Right forelimb (tissue), 1 donor: ENCODE measurements at places on chromosomes 5 and 9.
A peak's percentile ranks its signal among the peaks of the same experiment; 100 is the strongest.

- DNase-seq = no peak
Observed at GRCh38 chr9:122940454-122940748, 419 bp upstream of the RABGAP1 start.

DNA sequence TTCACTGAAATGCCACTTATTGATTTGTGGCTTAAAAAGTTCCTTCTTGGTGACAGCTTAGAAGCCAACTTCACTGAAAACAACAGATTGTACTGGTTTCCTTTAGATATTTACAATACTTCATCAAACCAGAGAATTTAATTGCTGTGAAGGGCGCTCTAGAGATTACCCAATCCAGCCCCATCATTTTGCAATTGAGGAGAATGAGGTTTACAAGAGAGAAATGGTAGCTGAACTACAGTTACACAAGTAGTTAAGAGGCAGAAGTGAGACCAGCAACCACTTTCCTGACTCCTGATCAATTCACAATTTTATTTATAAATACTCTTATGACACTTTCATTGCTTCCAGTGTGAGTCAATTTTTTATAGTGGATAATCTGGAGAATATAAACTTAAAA is 103.5 kb upstream of the APC start:
- no peak for DNase-seq

GRCh38 chr5:95822542-95823181 is at the start of gene GLRX:
Gene GLRX, minus strand, starts transcription at chr5:95822726. Its CDS starts 64 bp downstream, at chr5:95822662.
- peak; percentile 69 for DNase-seq

- DNase-seq = peak; percentile 87
Observed at GRCh38 chr5:96807075-96807654, 580 bp downstream of the ERAP1 start.

DNA sequence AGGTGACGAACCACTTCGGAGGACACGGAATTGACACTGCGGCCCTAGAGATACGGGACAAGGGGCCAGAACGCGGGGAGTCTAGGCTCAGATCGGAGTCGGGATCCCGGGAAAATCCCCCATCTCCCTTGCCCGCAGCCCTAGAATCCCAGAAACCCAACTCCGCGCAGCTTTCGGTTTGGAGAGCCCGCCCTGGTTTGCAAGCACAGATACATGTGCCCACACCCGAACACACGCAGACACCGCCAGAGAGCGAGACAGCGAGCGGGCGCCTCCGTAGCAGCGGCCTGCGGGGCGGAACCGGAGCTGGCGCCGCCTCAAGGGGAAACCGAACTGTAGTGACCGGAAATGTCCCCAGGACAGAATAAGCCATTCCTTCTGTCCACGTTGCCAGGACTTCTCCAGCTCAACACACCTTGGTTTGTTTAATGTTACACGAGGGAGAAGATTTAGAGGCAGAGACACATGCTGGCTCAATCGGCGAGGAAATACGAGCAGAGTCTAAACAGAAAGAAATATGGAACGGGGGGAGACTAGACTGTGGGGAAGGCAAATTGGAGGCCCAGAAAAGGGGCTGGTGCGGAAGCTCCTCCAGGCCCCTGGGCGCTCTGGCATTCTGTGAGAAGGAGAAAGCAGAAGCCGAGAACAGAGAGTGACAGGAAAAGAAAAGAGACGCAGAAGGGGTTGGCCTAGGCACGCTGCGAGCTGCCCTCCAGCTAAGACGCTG is 2.9 kb upstream of the PAX5 start:
- peak; percentile 61 for DNase-seq

- no peak for DNase-seq
Observed at GRCh38 chr5:80212171-80212667, 43.6 kb downstream of the SERINC5 start.

- no peak for DNase-seq
Observed at GRCh38 chr5:158722940-158723339, 376.8 kb downstream of the EBF1 start.

DNA sequence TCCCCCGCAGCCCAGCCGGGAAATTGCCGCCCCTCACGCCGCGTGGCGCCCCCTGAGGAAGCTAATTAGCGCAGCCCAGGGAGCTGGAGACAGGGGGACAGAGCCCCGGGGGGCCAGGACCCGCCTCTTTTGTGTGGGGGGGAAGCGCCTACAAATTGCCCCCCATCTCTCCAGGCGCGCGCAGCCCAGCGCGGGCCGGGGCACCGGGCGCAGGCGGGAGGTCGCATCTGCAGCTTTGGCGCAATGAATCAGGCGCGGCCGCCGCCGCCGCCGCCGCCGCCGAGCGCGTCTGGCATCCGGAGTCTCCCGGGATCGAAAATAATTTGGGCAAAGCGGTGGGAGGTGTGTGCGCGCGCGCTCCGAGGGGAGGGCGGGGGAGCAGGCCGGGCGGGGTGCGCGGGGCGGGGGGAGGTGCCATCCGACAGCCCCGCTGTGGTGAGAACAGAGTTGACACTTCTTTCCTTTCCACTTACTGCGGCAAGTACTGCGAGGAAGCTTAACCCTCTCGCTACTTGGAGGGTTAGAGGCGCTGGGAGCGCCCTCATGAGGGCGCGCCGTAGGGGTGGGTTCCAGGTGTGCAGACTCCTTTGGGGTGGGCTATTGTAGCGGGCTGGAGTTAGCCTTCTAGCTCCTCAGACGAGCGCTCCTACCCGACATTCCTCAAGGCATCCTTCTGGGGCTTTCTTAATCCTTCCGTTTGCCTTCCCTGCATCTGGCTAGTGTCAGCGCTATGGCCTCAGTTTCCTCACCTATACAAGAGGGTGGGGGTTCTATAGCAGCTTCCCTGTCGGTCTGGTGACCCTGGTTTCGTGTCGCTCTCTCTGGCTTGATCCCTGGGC is 63.1 kb downstream of the CXXC5 start:
- peak; percentile 84 for DNase-seq

- no peak for DNase-seq
Observed at GRCh38 chr5:59317023-59317773, 576.3 kb downstream of the PDE4D start.

- no peak for DNase-seq
Observed at GRCh38 chr9:95058795-95059386, 258.6 kb downstream of the FANCC start.

GRCh38 chr5:39240750-39241149 is 21.4 kb upstream of the FYB1 start:
- no peak for DNase-seq

DNA sequence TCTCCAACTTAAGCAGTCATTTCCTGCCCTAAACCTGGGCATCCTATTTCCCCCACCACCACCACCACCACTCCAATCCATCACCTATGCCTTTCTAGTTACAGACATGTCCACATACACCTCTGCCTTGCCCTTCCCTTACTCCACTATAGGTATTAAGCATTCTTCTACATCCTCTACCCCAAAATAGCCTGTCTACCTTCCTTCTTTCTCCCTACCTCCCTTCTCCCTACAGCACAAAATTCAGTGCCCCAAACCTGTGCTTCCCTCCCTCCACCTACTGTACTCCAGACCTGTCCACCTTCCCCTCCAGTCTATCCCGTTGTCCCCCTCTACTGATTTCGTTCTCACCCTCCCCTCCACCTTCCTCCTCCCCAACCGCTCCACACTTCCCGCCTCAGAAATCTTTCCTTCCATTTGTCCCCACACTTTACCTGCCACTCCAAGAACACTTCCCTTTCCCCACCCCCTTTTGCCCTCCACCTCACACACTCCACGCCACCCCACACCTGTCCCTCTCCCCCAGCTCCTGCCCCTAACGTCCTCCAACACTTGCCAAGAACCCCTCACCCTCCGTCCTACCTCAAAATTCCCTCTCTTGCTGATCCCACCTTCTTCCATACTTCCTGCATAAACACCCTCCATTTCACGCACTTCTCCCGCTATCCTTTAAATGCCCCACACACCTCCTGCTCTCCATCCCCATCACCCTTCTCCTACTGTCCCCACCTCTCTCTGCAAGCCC is 1.6 kb downstream of the STRBP start:
- no peak for DNase-seq

DNA sequence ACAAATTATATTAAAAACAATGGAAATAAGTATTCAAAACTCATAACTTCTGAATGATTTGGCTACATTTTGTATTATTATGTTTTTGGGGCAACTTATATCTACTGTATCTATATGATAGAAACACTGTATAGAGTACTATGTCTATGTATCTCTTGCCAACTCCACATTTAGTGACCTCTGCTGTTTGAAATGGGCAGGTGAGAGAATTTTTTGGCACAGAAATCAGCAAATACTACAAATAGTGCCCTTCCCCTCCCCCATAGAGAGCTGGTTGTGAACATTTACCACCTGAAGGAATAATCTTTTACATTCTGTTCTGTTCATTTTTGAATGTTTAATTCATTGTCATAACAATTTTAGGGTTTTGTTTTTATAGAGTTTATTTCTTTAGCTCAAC is 545.3 kb downstream of the PDE4D start:
- no peak for DNase-seq

DNA sequence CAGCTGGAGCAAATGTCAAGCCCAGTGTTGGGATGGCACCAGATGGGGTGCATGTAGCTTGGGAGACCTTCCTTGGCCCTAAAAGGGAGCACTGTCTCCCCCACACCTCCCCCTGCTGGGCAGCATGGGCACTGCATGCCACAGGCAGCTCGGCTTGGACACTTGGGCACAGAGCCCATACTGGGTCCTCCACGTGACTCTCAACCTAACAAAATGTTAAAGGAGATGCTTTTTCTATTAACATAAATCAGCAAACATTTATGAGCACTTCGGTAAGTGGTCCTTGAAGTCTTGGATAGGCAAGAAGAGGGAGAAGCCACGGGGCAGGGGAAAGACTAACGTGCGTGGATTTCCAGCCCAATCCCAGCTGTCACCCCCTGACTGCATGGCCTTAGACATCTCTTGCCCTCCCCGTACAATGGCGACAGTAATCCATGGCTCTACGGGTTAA is 23.9 kb upstream of the MAPK9 start:
- peak; percentile 67 for DNase-seq

- DNase-seq = no peak
Observed at GRCh38 chr5:66224274-66224673, 80.2 kb downstream of the SREK1 start.

GRCh38 chr5:13357929-13358328 is 586.6 kb downstream of the DNAH5 start:
- no peak for DNase-seq

DNA sequence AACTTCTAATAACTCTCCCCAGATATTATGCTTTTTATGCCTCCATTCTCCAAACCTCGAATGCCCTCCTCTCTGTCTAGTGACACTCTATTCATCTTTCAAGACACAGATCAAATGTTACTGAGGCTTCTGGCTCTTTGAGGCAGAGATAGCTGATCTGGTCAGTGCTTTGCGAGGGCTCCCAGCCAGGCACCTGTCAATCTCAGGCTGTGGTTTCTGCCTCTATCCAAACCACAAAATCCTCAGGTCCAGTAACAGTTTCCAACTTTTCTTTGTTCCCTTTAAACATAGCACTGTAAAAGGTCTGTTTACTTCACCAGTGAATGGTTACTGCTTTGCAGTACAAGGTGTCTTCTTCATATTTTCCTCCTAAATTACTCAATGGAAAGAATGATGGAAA is 11.5 kb upstream of the STK32A start:
- DNase-seq = no peak

DNA sequence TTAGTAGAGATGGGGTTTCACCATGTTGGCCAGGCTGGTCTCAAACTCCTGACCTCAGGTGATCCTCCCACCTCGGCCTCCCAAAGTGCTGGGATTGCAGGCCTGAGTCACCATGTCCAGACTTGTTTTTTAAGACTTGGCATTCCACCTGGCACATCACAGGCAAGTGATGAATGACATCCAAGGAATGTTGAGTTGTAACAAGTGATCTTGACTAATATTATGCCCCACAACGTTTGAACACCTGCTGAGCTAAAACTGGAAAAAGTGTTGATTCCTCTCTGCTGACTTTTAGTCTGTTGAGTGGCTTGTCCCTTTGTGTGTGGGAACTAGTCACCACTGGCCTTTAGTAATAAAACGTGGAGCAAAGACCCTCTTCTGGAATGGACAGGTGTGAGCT is 54.6 kb downstream of the SUB1 start:
- DNase-seq = no peak

GRCh38 chr9:128138001-128138400 is 10.5 kb upstream of the PTGES2 start:
- no peak for DNase-seq

DNA sequence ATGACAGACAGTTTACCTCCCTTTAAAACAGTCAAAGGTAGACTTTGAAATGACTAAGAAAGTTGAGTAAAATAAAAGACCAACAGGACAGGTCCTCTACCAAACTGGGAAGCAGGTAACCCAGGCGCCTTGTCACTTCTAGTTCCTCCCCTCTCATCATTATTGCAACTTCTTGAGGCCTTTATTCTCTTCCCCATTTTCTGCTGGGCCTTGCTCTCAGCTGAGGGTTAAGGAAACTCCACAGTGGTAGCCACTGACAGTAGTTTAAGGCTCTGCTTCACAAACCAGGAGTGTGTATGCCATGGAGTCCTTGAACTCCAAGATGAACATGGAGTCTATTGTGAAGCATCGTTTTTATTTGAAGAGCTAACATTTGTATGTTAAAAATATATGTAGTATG is 36.9 kb upstream of the TCERG1 start:
- DNase-seq = no peak

DNA sequence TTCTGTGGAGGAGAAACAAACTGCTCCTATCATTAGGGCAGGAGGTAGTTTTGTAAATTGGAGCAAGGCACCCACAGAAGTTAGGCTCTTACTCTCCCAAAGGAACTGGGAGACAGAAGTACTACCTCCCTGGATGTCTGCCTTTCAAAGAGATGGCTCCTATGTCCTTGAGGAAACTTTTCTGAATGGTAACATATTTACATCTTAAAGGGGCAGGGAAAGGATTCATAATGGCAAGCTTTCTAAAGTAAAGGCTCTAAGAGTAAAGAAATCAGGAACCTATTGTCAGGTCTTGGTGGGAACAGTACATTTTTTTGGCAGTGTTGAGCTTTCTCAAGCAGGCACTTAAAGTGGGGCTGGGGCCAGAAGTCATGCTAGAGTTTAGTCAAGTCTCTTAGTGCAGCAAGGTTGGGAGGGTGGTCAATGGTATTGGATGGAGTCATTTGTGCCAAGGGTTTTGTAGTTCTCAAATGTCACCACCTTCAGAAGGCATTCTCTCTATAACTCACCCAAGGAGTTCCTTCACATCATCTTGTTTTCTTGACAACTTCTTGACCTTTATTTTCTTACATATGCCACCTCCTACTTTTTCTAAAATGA is 26.3 kb upstream of the NDFIP1 start:
- no peak for DNase-seq

GRCh38 chr5:50822761-50823160 is 156.3 kb downstream of the PARP8 start:
- no peak for DNase-seq

GRCh38 chr5:150245111-150245789 is 44.3 kb downstream of the CAMK2A start:
- DNase-seq = peak; percentile 61

GRCh38 chr9:4116723-4117460 is 183.0 kb downstream of the GLIS3 start:
- no peak for DNase-seq

DNA sequence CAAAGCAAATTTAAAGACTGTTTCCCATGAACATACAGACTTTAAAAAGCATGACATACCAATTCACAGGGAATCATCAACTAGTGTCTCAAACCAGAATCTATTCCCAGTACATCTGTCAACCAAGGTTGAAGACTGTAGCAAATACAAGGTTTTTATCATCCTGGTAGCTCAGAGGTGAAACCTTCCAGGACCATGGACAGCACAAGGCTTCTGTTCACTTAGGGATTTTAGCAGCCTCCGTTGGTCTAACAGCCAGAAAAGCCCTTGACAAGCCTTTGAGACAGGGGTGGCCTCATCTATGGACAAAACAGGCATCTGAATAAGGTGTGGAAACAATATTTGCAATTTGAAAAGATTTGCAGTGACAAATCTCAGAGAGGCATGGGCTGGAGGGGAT is 119.0 kb downstream of the TRIM32 start:
- no peak for DNase-seq
